Stimulated activated CD8-positive, alpha-beta memory T cell treated with anti-CD3 and anti-CD28 coated beads, Interleukin-4, amount 100 ng/mL, for 48 hours (primary cell): ENCODE measurements at places on chromosomes 13 and 19.

DNA sequence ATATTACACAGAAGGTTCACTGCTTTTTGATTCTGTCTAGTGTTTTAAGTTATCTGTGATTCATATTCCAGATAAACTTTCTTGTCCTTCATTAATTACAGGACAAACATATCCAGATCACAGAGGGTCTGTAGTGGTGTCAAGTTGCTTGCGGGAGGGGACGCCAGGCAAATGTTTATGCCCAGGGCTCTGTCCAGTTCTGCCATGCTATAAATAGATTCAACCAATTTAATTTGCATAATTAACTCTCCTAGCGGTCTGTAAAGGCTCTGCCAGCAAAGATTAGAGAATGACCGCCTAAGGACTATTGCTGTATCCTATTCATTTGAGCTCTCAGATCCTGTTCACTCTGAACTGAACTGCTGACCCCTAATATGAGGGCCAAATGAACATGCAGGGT is 59.7 kb upstream of the TRPC4 start:
- DNase-seq = no peak

GRCh38 chr13:51397262-51397941 is 55.4 kb downstream of the INTS6 start:
- no peak for DNase-seq

- DNase-seq = no peak
Measured at GRCh38 chr13:90947976-90948375, 399.5 kb upstream of the MIR17HG start.

DNA sequence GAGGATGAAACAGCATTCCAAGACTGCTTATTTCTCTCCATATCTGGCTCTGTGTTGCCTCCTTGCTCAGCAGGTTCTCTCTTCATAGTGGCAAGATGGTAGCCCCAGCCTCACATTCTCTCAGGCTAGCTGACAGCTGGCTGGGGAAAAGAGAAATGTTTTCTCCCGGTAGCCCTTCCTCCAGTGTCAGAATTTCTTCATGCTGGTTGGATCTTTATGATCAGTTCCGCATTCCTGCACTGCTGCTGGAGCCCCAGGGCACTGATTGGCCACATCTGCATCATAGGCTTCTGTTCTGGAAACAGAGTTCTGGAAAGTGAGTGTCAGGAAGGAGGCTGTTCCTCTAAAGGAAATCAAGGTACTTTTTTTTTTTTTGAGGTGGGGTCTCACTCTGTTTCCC is 24.6 kb downstream of the POP4 start:
- no peak for DNase-seq

DNA sequence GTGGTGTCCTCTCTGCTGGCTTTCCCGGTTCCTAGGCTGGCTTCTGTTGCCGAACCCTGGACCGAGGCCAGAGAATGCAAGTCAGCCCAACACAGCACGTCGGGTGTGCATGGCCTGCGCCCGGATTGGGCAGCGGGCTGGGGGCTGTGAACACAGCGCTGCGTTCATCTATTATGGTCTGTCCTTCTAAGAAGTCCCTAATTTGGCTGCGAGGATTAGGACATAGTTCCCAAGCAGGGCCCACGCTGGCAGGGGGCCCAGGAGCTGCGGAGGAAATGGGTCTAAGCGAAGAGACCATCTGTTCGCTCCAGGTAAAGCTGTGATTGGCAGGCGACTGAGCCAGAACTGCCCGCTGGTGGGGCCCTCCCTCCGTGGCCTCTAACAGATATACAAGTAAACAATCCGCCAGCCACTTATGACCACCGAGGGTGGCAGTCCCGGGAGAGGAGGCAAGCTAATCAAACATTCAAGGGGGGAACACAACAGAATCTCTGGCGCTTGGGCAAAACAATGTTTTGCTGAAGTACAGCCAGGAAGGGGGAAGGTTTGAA is 6.0 kb downstream of the SYCE2 start:
- no peak for DNase-seq

DNA sequence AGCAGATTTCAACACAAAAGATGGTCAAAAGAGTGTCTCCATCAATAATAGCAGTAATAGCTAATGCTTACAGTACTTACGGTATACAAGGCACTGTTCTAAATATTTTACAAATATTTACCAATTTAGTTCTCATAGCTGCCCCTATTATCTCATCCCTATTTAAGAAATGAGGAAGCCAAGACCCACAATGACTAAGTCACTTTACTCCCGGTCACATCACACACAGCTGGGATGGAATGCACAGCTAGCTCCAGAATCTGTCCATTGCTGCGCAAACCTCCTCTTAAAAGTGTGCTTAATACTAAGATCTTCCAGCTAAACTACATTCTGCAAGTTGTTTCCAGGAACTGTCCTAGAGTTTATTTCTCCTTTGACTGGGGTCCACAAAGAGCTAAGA is 63.4 kb downstream of the RAP2A start:
- DNase-seq = no peak
